T-helper 17 cell (primary cell): ENCODE measurements at places on chromosomes 3 and 15.

- no peak for DNase-seq
Measured at GRCh38 chr15:26628879-26629529, 143.9 kb downstream of the GABRB3 start.

DNA sequence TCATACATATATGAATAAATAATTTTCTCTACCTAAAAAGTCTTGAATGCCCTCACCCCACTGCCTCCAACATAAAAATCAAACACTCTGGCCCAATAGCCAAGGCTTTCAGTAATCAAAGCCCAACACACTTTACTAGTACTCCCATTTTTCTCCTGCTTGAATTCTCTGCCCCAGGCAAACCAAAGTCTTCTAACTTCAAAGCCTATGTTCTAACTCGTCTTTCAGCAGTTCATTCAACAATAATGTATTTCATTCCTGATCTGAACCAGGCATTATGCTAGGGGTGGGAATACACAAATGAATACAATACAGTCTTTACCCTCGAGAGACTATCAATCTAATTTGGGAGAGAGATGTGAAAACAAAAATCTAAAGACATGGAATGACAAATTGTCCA lies 11.4 kb upstream of the ZNF592 start:
- no peak for DNase-seq

- DNase-seq, result no peak
Measured at GRCh38 chr15:40722354-40722753, 27.4 kb downstream of the RAD51 start.

- no peak for DNase-seq
Measured at GRCh38 chr3:109178708-109179107, 42.2 kb downstream of the C3orf85 start.

GRCh38 chr3:184549796-184550577 lies 11.6 kb upstream of the EPHB3 start:
- no peak for DNase-seq

DNA sequence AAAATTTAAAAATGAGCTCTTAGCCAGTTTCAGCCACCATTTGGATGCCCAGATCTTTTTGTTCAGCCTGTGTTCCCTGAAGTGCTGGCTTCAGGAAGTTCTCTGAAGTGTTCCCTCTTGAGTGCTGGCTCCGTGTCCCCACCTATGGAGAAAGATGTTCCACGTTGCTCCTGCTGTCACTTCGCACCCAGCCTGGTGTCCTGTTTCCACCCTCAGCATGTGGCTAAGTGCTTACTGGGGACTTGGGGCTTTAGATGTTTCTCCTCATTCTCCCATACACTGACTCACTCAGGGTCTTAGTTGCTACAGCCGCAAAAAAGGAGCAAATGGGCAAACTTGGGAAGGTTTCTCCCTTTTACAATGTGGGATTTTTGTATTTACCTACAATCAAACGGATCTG lies 16.6 kb downstream of the CHCHD6 start:
- no peak for DNase-seq

DNA sequence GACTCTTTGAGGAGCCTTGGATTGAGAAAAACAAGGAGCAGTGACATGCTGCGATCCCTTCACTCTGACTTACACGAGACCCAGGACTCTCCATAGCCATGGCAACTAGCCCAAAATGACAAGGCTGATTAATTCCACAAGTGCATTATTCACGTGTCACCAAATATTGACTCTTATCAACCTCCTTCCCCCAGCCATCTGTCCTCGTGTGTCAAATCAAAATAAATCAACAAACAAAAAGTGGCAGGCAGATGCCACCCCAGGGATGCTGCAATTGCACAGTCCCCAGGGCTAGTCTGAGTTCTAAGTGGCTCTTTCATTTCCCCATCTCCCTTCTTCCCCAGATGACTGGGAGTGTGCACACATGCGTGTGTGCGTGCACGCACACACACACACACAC lies 104.9 kb downstream of the AQP9 start:
- no peak for DNase-seq

DNA sequence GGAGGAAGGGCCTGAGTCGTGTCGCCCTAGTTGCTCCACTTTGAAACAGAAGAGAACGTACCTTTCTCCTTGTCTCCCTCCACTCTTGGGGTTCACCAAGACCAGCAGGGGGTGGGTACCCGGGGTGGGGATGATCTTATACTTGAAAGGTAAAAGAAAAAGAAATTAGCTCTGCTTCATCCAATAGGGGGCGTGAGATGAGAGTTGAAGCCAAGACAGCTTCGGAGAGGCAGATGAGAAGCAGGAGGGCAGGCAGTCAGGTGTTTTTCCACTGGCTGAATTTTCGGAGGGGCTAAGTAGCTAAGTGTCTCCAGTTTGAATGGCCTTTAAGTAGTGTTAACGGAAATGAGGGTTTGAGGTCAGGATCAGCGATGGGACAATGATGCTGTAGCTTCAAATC lies 100.4 kb downstream of the DGKG start:
- DNase-seq, result no peak

DNA sequence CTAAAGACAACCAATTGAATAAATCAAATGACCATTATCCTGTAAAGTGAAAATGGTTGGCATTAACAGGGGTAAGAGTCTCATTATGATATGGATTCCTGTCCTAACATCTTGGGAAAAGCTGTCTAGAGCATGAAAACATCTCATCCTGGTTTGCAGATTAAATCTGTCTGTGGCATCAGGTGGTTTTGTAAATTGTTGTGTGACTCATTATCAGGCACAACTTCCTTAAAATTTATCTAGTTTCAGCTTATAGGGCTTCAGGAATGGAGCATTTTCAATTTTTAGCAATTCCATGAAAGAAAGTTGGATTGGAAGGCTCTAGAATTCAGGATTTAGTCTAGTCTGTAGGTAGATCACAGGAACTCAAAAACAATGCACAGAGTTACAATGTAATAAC lies 31.1 kb upstream of the SLC27A2 start:
- DNase-seq, result no peak

- DNase-seq, result no peak
Measured at GRCh38 chr3:15439476-15439875, 12.1 kb downstream of the EAF1 start.

- DNase-seq, result no peak
Measured at GRCh38 chr15:28044121-28044672, 54.9 kb downstream of the OCA2 start.

- DNase-seq, result no peak
Measured at GRCh38 chr15:32909431-32909830, 191.6 kb downstream of the GREM1 start.

- DNase-seq, result no peak
Measured at GRCh38 chr3:131503320-131503635, 507 bp upstream of the MRPL3 start.

GRCh38 chr3:171186817-171187500 lies 160.4 kb upstream of the SLC2A2 start:
- DNase-seq, result no peak

DNA sequence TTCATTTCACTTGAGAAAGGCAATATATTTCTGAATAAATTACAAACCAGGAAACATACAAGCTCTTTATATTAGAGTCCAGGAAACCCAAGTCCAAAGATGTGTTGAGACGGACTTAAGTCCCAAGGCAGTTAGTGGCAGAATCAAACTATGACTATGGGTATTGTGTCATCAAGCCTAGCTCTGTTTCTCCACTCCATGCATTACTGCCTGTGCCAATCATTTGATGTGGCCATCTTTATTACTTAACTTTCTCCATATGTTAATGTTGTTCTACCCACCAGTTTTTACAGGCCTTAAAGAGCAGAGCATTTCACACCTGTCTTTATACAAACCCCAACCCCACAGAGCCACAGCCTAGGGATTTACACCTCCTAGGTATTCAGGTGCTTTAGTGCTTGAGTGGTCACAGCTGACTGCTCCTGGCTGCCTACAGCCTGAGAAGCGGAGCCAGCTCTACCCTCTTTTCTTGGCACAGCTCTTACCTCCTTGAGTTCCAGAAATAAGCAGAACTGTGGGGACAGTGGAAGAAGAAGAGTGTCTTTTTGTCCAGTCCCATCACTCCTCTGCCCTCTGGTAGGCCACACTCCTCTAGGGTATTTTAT lies 92.1 kb downstream of the DTWD1 start:
- DNase-seq, result no peak

DNA sequence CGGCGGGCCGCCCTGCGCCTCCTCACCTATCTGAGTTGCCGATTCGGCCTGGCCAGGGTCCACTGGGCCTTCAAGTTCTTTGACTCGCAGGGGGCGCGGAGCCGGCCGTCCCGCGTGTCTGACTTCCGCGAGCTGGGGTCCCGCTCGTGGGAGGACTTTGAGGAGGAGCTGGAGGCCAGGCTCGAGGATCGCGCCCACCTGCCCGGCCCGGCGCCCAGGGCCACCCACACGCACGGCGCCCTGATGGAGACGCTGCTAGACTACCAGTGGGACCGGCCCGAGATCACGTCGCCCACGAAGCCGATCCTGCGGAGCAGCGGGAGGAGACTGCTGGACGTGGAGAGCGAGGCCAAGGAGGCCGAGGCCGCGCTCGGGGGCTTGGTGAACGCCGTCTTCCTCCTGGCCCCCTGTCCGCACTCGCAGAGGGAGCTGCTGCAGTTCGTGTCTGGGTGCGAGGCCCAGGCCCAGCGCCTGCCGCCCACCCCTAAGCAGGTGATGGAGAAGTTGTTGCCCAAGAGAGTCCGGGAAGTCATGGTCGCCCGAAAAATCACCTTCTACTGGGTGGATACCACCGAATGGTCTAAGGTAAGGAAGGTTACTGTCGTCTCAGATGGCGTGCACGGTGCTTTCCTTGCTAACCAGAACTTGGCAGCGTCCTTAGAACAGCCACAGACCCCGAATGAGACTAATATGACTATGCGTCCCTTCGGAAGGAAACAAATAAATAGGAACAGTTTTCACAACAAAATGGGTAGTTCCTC lies 567 bp downstream of the TICRR start:
- DNase-seq, result no peak

- DNase-seq, result no peak
Measured at GRCh38 chr3:14221902-14222301, 43.3 kb downstream of the LSM3 start.

DNA sequence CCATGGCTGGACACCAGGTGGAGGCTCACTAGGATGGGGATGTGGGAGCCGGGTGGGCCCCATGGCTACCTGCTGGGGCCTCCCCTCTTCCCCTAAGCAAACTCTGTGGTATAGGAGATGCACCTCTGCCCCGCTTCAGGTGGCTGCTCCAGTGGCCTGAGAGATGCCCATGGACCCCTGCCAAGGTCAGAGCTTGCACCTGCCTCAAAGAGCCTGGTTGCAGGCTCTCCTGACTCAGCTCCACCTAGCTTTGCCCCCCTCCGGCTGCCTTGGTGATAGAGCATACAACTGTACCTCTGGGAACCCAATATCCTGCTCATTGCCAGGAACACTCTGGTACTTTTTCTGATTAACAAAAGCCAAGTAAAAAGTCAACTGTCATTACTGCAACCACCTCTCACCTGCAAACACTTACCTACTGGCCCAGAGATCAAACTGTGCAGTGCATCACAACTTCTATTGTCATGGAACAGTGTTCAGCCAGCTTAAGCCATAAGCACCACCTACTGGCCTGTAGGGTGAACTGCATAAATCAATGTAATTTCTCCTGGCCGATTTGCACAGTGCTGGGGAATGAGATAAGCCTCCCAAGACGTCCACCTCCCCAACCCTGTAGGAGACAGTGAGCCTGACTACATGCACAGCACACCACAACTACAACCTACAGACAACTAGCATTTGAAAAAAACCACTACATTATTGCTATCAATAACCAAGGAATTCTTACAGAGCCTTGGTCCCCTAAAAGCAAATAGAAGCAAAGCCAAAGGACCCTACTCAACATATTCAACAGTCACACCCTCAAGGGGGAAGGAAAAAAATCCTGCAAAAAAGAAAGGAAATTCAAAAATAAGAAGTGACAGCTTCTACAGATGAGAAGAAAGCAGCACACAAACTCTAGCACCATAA lies 352.4 kb upstream of the ARHGEF26 start:
- DNase-seq, result peak; percentile 15

DNA sequence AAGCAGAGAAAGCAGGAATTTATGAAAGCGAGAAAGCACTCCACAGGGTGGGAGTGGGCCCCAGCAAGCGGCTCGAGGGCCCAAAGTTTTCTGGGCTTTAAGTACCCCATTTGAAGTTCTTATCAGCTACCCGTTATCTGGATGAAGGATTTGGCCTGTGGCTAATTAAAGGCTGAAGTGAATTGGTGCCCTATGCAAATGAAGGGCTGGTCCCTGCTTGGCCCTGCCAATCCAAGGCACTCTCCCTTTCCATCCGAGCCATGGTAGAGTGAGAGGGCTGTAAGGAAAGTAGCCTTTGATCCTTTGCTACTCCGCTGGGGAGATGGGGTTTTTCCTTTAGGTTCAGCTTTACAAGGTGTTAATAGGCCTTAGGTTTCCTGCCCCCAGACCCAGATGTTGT lies 469.3 kb upstream of the CFAP20DC start:
- DNase-seq, result no peak

- no peak for DNase-seq
Measured at GRCh38 chr3:187788984-187789857, 44.0 kb upstream of the BCL6 start.

DNA sequence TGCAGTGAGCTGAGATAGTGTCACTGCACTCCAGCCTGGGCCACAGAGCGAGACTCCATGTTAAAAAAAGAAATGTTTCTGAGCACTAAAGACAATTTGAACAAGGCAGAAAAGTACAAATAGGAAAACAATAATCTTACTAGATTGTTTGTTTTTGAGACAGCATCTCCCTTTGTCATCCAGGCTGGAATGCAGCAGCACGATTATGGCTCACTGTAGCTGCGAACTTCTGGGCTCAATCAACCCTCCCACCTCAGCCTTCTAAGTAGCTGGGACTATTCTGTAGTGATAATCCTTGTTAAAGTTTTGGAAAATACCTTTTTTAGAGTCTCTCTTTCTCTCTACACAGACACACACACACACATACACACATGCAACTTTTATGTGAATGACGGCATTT lies 107.1 kb downstream of the LPP start:
- no peak for DNase-seq

GRCh38 chr15:89021224-89021623 lies 67.0 kb upstream of the ABHD2 start:
- no peak for DNase-seq

GRCh38 chr3:139281522-139282196 lies 62.2 kb upstream of the MRPS22 start:
- no peak for DNase-seq

- no peak for DNase-seq
Measured at GRCh38 chr3:190003681-190004123, 117.0 kb downstream of the P3H2 start.
